SW 1271 (cell line): ENCODE measurements at places on chromosomes 11 and 22.

DNA sequence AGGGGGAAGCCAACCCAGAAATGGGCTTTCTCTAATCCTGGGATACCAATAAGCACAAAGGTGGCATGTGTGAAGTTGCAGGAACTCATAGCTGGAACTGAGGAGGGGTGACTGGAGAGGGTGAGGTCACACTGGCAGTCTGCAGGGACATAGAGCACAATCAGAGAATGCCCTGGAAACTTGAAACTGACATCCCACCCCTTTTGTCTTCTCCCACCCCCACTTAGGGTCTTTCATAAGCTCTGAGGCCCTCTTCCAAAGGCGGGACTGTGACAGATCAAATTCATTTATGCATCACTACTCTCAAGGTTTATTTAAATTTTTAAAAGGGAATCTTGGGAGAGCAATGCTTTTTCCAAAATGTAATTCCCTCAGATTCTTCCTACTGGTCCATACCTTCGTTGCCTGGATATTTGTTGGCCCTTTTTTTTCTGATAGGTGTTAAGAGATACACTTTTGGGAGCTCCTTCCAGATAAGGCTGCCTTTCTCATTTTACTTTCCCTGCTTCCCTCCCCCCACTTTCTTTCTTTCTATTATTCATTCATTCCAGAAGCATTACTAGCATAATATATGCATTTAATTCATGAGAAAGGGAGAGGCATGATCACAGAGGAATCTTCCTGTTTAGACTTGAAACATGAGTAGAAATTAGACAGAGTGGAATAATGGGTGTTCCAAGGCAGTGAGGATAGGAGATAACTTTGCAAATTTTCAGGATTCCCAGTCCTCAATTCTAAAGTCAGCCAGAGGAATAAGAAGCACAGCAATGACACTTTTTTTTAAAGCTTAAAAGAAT lies 14.8 kb downstream of the OR51E2 start:
- DNase-seq = no peak

- peak; percentile 60 for DNase-seq
Observed at GRCh38 chr22:42553475-42554361, at the start of gene SERHL2. Gene SERHL2 (plus strand): TSS chr22:42553956. CDS start chr22:42554021, 65 bp downstream.

DNA sequence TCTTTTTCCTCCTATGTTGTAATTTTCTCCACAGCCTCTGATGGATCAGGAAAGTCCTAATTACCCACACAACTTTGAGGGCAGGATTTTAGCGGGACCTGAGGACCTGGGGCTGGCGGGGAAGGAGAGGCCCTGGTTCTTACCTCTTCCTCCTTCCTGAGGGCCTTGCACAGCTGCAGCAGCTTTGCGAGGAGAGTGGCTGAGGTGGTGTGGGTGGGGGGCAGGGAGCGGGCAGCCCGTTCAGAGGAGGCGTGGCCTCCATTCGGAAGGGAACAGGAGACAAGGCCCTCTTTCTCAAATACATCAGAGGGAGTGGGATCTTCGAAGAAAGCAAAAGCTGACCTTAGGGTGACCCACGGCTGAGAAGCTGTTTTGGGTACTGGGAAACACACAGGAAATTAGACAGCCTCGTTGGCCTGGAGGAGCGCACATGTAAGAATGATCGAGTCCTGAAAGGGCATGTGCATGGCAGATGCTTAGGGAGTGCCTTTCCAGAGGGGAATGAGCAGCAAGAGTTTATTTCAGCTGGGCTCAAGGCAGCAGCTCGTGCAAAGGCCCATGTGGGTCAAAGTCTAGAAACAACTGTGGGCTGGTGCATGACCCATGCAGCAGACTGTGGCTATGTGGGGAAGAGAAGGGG lies 76.6 kb upstream of the NARS2 start:
- DNase-seq = no peak

- DNase-seq = no peak
Observed at GRCh38 chr11:9527481-9528135, 45.9 kb upstream of the WEE1 start.

DNA sequence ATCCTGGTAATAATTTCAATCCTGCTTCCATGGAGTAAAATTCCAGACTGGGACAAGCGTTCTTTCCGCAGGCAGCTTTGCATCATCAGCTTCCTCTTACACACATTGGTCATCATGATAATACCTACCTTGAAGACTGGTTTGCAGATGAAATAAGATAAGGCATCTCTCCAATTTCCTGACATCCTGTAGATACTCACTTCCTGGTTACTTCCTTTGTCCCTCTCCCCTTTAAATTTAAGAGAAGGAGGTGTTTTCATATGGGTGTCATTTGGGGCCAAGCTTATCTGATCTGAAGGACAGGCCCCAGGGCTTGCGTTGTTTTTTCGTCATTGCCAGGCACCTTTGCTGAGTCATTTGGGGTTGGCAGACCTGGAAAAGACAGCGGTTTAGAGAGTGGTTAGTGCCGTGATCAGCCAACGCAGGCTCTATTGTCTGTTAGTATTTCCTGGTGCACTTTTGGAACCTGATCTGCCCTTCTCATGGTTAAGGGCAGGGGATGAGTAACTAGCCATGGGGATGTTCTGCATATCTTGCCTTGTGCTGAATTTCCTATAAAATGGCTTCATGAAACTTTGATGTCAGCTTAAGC lies 24.1 kb downstream of the GRAMD1B start:
- DNase-seq = no peak

- no peak for DNase-seq
Observed at GRCh38 chr22:30752771-30753170, 58.1 kb downstream of the OSBP2 start.

GRCh38 chr22:19480173-19480568 lies 451 bp downstream of the CDC45 start:
- no peak for DNase-seq

DNA sequence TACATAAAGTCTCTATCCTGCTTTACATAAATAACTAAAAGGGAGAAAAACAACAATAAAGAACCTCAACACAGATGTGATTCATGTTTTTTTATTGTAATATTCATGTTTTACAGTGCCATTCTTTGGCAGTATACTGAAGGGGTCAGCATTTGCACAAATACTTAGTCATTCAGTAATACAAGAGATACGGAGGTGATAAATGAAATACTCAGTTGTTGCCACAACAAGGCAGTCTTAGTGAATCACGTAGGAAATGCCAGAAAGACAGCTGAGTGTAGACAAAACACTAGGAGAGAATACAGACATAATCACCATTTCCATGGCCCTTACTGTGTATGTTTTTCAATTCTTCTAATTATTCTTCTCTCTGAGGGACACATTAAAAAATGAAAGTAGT lies 910.4 kb downstream of the METTL15 start:
- peak; percentile 53 for DNase-seq

DNA sequence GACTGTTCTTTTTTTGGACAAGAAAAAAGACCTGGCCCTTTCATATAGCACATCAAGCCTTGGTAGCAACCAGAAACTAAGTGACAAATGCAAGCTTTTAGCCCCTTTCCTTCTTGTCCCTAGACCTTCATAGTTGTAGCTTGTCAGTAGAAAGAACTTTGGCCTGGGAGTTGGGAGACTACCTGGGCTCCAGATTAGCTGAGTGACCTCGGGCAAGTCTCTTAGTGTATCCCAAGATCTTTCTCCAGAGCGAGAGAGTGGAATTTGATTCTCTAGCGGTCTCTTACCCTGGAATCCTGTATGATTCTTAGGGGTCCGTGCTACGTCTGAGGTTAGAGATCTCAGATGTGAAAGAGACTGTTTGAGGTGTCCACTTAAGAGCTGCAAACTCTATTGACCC lies 59.0 kb downstream of the ZNRF3 start:
- no peak for DNase-seq

GRCh38 chr11:14619603-14620531 lies 23.7 kb upstream of the PDE3B start:
- DNase-seq = no peak

DNA sequence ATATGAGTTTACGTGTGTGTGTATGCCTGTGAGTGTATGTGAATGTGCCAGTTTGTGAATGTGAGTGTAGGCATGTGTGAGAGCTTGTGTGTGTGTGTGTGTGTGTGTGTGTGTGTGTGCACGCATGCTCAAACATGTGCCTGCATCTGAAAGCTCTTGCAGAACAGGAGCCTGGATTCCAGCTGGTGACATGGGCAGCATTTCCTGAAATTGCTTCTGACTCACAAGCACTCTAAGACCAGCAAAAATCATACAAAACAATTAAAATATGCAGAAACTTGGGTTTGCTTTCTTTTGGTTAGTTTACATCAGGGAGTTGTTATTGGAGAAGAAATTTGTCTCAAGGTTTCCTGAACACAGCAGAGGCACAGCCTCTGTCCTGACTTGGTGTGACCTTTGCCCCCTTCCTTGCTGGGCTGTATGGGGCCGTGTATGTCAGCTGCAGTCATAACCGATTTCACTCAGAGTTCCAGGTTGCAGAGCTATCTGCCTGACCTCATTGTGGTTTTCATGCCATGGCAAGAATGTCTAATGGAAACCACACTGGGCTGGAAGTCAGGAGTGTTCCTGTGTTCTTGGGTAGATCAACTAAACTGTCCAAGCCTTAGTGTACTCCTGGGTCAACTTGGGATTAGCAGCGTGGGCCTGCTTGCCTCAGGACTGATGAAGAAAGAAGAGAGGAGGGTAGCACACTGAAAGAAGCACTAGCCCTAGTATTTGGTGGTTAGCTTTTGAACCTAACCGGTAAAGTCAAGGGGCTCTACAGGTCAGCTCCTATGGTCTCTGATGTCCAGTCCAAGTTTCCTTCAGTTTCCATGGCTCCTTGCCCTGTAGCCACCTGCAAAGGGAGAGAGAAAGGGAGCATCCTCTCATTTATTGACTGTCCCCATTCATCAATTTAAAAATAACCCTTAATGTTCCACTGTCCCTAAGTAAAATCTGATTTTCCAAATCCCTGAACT lies 143.7 kb downstream of the SNX19 start:
- peak; percentile 46 for DNase-seq

- DNase-seq = no peak
Observed at GRCh38 chr22:50261615-50262459, at the start of gene MAPK12. Gene MAPK12 (minus strand): TSS chr22:50261683. CDS start chr22:50261509, 174 bp downstream.

DNA sequence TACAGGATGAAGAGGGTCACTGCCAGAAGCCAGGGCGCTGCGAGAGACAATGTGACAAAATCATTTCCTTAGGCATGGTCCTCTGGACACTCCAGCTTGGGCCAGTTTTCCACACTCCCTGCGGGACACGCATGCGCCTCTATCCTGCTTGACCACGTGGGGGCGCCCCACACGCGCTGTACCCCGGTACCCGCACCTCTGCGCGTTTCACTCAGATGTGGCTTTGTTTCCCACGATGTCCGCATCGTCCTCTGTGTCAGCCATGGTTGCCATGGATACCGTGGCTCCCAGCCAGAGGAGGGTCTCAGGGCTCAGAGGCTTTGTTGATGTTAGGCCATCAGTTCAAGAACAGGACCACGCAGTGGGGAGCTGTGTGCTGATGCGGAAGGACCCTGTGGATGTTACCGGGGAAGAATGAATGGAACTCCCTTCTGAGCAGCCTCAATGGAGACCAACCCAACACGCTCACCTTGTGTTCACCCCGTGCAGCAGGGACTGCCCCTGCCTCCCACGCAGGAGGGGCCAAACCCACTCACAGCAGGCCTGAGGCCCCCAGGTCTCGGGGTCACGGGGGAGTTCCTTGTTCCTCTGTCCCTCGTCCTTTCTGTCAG lies 101.1 kb upstream of the SLC22A12 start:
- no peak for DNase-seq
